ENCODE measurements at places on chromosomes 3 and 15. TPM values are rescaled to one million over a fixed set of nuclear protein-coding genes. Genes with fewer than 3 reads are reported as not detected.

Gene KCNH8
- total RNA-seq = 0.05 TPM

DNA sequence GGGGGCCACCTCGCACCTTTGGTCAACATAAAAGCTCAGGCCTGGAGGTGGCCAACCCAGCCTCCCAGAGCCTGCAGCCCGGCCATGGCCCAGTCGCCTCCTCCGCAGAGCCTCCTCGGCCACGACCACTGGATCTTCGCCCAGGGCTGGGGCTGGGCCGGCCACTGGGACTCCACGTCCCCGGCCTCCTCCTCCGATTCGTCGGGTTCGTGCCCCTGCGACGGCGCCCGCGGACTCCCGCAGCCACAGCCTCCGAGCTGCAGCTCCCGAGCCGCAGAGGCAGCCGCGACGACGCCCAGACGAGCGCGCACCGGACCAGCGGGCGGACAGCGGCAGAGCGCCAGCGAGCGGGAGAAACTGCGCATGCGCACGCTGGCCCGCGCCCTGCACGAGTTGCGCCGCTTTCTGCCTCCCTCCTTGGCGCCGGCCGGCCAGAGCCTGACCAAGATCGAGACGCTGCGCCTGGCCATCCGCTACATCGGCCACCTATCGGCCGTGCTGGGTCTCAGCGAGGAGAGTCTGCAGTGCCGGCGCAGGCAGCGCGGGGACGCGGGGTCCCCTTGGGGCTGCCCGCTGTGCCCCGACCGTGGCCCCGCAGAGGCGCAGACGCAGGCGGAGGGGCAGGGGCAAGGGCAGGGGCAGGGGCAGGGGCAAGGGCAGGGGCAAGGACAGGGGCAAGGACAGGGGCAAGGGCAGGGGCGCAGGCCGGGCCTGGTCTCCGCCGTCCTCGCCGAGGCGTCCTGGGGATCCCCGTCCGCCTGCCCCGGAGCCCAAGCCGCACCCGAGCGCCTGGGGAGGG is at the start of gene MESP2:
Gene MESP2 (plus strand): TSS at position 59 of the 799 bp plus-strand sequence. CDS start 26 bp downstream, at position 85.
- DNase-seq = peak; percentile 68

- no peak for DNase-seq
Measured at GRCh38 chr3:14375192-14375591, 27.2 kb upstream of the SLC6A6 start.

Gene CYP8B1
- total RNA-seq = not detected

DNA sequence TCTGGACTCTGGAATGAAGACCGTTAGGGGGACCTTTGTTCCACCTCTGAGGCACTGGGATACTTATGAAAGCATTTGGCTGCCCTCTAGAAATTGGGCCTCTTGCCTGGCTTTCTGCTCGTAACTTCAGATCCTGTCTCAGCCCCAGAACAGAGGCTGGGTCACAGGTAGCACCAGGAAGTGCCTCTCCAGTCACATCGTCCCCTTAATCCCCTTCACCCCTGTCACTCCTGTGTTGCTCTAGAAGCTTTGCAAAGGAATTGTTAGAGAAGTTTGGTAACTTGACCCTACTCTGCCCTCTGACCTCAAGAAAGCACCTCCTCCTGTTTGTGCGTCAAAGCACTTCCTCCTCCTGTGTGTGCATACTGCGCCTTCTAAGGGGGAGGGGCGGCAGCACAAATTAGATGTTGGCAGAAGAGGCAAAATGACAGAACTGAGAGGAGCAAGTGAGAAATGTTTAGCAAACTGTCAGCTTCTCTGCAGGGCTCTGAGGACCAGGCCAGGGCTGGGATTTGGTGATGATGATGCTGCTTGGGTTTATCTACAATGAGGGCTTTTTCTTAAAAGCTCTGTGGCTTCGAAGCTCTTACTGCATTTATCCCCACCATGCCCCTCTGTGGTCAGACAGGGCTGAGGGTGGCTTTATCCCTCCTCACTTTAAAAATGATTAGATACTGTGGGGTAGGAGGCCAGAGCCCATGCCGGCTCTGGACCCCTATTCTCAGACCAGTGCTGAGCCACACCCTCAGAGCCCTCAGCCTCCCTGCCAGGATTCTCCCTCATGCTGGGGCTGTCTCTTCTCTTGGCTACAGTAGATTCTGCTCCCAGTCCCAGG is 76.2 kb downstream of the LARS2 start:
- DNase-seq = peak; percentile 29

GRCh38 chr3:31522152-31522551 is 10.6 kb upstream of the STT3B start:
- no peak for DNase-seq

- peak; percentile 1 for DNase-seq
Measured at GRCh38 chr3:44130249-44130648, 111.4 kb upstream of the TOPAZ1 start.

GRCh38 chr3:69290006-69290405 is 95.9 kb downstream of the FRMD4B start:
- DNase-seq = peak; percentile 6

DNA sequence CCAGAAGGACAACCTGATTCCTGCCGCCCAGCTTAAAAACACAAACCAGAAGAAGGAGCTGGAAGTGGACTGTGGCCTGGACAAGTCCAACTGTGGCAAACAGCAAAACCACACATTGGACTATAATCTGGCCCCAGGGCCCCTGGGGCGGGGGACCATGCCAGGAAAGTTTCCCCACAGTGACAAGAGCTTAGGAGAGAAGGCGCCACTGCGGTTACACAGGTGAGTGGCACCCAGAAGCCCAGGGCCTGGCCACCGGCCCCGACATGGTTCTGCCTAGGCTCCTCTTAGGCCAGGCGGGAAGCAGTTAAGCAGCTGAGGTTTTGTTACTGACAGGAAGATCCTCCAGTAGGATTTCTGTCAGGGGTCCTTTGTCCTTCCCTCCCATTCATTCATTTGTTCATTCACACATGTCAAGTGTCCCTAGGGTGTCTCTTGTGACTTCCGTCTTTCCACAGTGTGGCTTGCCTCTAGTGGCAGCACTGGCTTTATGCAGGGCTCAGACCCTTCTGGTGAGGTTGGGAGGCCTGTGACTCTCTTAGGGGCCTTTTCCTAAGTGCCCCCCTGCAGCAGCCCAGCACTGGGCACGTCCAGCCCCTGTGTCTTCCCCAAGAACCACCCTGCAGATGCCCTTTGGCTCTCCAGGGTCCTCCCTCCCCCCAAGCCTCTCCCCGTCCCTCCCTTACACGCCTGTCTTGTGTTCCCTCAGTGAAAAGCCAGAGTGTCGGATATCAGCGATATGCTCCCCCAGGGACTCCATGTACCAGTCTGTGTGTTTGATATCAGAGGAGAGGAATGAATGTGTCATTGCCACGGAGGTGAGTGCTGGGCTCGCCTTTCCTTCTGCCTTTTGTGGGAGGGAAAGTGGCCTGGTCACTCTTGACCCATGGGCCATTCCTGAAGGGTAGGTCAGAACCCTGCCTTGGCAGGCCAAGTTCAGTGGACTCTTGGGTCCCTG is 7.8 kb downstream of the DLL4 start:
- DNase-seq = no peak

DNA sequence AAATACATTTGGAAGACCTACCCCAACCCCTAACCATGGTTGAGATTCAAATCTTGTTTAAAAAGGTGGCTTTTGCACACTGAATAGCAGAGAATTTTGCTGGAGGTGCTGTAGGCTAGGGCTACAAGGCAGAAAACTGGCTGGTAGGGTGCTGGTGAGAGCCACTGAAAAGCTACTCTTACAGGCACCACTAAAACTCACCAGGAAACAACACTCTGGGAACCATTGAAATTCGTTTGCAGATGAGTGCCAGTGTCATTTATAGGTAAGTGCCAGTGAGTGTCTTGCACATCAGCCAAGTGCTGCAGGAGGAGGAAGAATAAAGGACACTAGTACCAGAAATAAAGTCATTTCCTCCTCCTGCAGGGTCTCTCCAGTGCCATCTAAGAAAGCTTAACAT is 610.2 kb downstream of the ZNF385D start:
- no peak for DNase-seq

GRCh38 chr3:170778240-170779217 is 91.5 kb downstream of the RPL22L1 start:
- DNase-seq = no peak

- DNase-seq = no peak
Measured at GRCh38 chr3:172580680-172581401, 57.6 kb upstream of the TNFSF10 start.

All from activated T-cell treated with anti-CD3 and anti-CD28 coated beads, Interleukin-2, amount 50 U/mL, for 72 hours (primary cell).